ENCODE measurements at places on chromosomes 1 and 21. TPM values are rescaled to one million over a fixed set of nuclear protein-coding genes. Genes with fewer than 3 reads are reported as not detected.

RIPK4 gene
- total RNA-seq = 12.5 TPM

CELA2A gene
- total RNA-seq = not detected

CENPS gene
- 4.2 TPM for total RNA-seq

TNFRSF4 gene
- total RNA-seq = 0.39 TPM

CHI3L2 gene
- 5.5 TPM for total RNA-seq

REN gene
- total RNA-seq = 0.30 TPM

TMEM200B gene
- 6.5 TPM for total RNA-seq

BMP8B gene
- total RNA-seq = 2.0 TPM

SH3D21 gene
- 16.9 TPM for total RNA-seq

LAPTM5 gene
- total RNA-seq = 16.8 TPM

PTGFRN gene
- 113 TPM for total RNA-seq

DRAXIN gene
- 0.59 TPM for total RNA-seq

NCF2 gene
- total RNA-seq = 19.1 TPM

TRAPPC3 gene
- total RNA-seq = 35.7 TPM
